Stimulated activated CD4-positive, alpha-beta T cell treated with anti-CD3 and anti-CD28 coated beads, Interleukin-15, amount 100 ng/mL, for 1 hour (primary cell): ENCODE measurements at places on chromosomes 1 and 21.

DNA sequence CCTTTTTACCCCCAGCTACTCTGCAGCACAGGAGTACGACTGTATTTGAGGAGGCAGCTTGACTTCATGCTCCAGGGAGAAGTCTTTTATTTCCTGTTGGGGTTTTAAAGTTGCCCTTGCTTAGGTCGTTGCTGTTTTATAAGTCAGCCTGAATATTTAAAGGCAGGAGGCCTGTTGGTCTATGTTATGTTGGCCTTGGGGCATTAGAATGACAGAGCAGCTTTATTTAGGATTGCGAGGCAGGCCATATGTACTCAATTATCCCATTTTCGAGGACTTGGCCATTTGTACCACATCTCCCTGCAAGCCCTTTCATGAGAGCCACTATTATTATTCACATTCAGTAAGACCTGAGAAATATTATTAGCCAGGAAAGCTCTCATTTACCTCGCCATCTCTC is 47.0 kb downstream of the KIF26B start:
- no peak for DNase-seq

GRCh38 chr1:13732971-13733667 is 33.1 kb downstream of the PRDM2 start:
- no peak for DNase-seq

GRCh38 chr1:200897259-200897658 is 2.6 kb downstream of the INAVA start:
- DNase-seq: no peak

DNA sequence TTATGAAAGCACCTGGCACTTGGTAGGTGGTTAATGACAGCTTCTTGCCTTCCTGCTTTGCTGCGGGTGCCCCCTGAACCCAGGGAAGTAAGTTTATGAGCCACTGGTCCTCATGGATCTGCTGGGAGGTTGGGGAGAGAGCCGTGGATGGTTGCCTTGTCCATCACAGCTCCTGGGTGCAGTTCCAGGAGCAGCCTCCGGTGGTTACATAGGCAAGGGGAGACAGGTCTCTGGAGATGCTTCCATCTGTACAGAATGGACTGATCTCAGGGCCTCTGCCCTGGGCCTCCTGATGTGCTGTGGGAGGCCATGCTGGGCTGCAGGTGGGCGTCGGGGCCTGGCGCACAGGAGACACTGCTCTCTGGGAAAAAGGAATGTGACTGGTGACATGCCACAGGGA is 31.6 kb upstream of the ARHGEF10L start:
- DNase-seq: no peak

- no peak for DNase-seq
These were observed 268.6 kb upstream of the RGS18 start for GRCh38 chr1:191889623-191890003.

GRCh38 chr1:112517231-112517630 is 8.5 kb downstream of the WNT2B start:
- no peak for DNase-seq

DNA sequence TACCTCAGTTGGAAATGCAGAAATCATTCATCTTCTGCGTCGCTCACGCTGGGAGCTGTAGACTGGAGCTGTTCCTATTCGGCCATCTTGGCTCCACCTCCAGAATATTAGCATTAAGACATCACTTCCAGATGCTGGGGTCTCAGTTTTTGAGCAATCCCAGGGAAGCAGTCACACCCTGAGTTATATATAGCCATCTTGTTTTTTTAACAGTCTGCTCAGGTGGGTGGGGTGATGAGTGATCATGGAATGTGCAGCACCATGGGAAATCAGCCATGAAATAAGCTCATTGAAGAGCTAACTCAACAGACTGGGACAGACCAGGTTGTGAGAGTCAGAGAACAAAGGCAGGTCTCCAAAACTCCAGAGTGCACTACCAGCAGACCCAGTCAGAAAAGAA is 27.0 kb upstream of the HMGB4 start:
- DNase-seq: no peak

DNA sequence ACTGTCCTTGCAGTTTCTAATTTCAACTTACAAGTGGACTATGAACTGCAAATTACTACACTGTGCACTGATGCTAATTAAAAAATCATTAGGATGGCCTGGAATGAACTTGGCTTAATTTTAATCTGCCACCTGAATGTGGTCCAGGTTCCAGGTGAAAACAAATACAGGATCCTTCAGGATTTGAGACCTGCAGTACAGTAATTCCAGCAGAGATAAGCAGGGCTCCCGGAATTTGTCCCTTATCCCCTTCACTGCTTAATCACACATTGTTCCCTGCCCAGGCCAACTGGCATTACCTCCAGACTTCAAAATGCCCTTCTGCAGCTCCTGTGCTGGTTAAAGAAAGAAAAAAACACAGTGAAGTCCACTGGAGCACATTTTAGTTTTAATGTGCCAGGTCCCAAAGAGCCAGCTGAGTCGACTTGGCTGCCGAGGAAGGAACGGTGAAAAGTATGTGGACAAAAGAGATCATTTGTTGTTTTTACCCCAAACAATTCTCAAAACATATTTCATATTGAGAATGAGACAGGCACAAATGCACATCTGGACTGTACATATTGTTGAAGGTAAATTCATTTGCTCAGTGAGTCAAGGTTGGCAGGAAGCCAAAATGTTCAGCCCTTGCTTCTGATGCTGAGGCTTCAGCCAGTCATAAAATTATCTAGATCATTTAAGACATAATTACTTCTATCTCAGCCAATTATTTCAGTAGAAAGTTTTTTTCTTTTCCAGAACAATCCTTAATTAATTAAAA is 28.3 kb downstream of the DEGS1 start:
- no peak for DNase-seq

GRCh38 chr1:68294367-68295066 is 62.2 kb upstream of the WLS start:
- no peak for DNase-seq

- DNase-seq: no peak
These were observed 15.0 kb downstream of the NPR1 start for GRCh38 chr1:153693466-153693865.
